ENCODE measurements at places on chromosomes 6 and 20.
A peak's percentile ranks its signal among the peaks of the same experiment; 100 is the strongest.

- no peak for DNase-seq
Measured at GRCh38 chr6:168152980-168153379, 74.0 kb upstream of the FRMD1 start.

- DNase-seq, result no peak
Measured at GRCh38 chr20:53130795-53131194, 158.6 kb downstream of the TSHZ2 start.

DNA sequence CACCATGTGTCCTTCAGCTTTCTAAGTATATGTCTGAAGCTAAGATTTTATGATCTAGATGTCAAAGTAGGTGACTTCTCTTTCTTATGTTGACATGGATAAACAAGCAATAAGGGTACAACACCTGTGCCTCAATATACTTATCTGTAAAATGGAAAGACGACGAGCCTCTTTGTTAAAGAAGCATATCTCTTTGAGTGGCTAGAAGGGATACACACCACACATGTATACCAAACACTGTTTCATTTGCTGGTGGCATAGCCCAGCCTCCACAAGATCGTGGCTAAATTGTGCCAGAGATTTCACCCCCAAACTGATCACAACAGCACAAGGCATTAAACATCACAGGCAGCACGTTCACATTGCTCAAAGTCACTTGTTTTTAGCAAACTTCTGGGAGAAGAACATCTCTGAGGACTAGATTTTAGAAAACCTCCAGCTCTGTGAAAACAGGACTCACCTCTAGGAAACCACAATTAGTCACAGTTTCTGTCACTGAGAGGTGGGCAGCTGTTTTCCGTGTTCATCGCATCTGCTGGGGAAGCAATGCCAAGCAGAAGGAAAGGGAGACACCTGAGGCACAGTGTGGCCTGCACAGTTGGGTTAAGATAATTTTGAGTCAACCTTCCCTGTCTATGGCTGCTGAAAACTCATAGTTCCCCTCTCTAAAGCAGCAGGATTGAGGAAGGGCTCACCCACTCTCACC, 263.0 kb upstream of the PLCB4 start:
- no peak for DNase-seq

DNA sequence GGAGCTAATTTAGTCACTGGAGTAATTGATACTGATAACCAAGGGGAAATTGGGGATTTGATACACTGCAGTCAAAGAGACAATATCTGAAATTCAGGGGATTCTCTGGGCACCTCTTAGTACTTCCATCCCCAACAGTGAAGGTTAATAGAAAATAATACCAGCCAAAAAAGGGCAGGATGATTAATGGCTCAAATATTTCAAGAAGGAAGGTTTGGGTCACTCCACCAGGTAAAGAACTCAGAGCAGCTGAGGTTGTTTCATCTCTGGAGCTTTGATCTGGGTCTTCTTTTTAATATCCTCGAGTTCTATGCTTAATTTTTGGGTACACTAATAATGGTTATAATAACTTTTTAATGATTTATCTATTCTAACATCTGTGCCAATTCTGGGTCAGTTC, 70.8 kb downstream of the CDKAL1 start:
- DNase-seq, result no peak

DNA sequence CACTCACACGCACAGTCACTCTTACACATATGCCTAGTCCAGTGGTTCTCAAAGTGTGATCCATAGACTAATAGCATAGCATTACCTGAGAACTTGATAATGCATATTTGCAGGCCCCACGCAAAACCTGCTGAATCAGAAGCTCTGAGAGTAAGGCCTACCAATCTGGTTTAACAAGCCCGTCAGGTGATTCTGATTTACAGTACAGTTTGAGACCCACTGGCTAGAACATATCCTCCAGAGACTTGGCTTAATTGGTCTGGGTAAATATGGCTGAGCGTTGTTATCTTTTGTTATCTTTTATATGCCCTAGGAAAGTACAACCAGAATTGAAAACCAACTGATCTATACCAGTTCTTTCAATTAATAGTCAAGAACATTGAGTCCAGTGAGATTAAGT, 9.6 kb downstream of the TSPYL4 start:
- no peak for DNase-seq

DNA sequence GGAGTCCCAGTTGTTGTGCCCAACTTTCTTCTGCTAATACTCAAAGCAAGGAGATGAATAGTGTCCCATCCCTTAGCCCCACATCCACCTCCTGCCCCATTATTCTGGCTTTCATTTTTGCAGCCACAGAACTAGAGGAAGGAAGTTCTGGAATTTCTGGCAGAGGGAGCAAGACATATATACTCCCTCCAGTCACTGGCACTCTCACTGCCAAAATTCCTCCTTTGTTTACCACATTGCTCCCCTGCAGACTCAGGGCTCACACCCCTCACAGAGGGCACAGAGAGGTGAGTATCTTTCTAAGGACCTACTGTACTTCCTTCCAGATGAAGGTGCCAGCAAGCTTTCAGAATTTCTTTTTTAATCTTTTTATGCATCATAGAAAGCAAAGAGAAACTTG, 168.0 kb upstream of the ID4 start:
- DNase-seq, result no peak

DNA sequence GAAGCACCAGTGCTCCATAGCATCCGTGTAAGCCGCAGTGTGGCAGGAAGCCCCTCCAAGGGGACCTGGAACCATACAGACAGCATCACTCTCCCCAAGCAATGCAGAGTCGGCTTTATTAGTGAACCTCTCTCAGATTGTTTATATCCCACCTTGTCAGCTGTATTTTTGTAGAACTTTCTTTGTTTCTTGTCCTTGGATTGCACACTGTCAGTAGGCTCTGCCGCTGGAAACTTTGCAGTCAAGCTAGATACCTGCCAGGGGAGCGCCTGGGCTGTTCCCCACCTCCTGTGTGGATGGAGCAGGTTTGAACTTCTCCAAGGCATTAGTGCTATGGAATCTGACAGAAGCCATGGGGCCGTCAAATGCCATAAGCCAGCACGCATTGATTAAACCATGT, 18.6 kb upstream of the CLDN20 start:
- no peak for DNase-seq

DNA sequence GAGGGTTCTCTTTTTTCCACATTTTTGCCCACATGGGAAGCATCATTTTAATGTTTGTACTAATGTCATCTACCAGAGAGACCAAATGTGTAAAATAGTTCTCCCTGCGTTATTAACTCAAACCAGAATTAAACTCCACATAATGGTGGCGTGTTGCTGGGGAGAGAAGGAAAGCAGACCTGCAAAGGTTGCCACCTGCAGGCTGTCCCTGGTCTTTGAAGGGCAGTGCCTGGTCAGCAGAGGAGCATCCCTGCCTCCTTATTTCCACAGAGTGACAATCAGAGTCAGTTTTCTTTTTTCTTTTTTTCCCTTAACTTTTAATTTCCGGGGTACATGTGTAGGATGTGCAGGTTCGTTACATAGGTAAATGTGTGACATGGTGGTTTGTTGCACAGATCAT, 214.5 kb downstream of the TBX18 start:
- no peak for DNase-seq

GRCh38 chr20:57266291-57267157, at the start of gene BMP7:
Gene BMP7, minus strand, starts transcription at chr20:57266641. Its CDS starts 519 bp downstream, at chr20:57266122.
- DNase-seq, result no peak

DNA sequence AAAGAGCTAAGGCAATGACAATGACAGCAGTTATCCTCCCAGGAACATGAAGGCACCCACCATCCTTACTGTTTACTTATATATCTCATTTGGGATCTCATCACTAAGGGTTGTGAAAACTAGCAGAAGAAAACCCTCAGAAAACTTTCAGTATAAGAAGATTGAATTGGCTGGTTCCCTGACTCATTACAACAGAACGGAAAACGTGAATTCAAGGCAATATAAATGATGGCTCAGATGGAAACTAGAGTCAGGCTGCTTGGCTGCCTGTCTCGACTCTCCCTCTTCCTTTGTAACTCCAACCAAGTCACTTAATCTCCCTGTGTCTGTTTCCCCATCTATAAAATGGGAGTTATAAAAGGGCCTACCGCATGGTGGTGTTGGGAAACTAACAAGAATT, 387.1 kb upstream of the JARID2 start:
- no peak for DNase-seq

GRCh38 chr6:149059557-149059956, 258.0 kb upstream of the TAB2 start:
- DNase-seq, result no peak

- no peak for DNase-seq
Measured at GRCh38 chr6:100761841-100762240, 119.3 kb downstream of the ASCC3 start.

GRCh38 chr6:44701038-44701636, 313.6 kb downstream of the CDC5L start:
- no peak for DNase-seq

DNA sequence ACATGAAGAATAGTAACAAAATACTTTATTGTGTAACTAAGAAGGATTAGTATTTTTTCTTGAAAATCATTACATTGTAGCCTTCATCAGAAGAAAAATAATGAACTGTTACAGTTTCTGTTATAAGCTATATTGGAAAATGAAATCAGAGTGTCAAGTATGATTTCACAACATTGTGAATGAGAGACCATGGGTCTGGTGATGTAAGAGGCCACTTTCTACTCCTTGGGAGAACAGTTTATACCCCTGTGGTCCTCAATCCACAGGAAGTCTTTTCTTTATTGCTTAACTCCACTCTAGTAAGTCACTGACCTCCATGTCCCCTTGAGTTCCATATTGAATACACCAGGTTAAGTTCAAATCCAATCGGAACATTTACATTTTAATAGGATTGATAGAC, 218.7 kb upstream of the FERMT1 start:
- no peak for DNase-seq

- DNase-seq, result peak; percentile 37
Measured at GRCh38 chr6:135183002-135183531, 2.0 kb downstream of the MYB start.

- no peak for DNase-seq
Measured at GRCh38 chr6:37310966-37311365, 42.8 kb upstream of the RNF8 start.

GRCh38 chr6:157098999-157099398, 224.3 kb downstream of the TMEM242 start:
- DNase-seq, result no peak

GRCh38 chr6:122869437-122870024, 80.5 kb downstream of the SMPDL3A start:
- DNase-seq, result no peak

GRCh38 chr6:41594326-41594725, 43.9 kb upstream of the MDFI start:
- DNase-seq, result no peak

- DNase-seq, result no peak
Measured at GRCh38 chr6:22451962-22452361, 117.4 kb upstream of the HDGFL1 start.

DNA sequence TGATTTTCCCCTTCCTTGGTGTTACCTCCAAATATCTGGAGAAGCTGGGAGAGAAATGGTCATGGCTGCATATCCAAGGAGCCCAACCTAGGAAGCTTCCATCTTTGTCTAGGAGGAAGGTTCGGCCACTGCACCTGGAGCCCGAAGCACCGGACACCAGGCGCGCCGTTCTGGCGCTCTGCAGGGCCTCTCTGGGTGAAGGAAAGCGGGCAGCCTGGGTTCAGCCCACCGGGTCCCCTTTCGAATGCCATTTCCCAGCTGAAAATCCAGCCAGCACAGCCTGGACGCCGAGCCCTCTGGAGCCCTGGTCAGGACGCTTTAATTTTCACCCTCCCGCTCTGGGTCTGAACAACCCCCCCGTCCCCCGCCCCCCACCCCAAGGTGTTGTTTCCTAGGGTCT, 1.2 kb downstream of the LINC00237 start:
- no peak for DNase-seq

- no peak for DNase-seq
Measured at GRCh38 chr6:6317386-6317785, 3.1 kb downstream of the F13A1 start.

- no peak for DNase-seq
Measured at GRCh38 chr6:157834549-157834948, 11.5 kb downstream of the SNX9 start.

DNA sequence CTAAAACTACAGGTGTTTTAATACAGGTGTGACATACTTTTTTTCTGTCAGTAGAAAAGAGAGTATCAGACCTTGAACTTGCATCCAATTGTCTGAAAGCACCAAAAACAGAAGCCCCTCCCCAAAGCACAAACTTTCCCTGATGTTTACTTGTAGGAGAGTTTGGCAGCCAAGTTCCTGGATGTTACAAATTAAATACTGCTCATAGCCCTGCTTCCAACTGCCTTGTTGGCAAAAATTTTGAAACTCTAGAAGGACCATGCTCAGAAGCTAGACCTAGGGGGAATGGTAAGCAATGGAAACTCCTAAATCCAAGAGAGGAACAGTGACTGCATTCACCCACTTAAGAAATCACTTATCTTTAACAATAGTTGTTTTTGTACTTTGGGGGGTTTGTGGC, 17.0 kb upstream of the ARG1 start:
- DNase-seq, result no peak

DNA sequence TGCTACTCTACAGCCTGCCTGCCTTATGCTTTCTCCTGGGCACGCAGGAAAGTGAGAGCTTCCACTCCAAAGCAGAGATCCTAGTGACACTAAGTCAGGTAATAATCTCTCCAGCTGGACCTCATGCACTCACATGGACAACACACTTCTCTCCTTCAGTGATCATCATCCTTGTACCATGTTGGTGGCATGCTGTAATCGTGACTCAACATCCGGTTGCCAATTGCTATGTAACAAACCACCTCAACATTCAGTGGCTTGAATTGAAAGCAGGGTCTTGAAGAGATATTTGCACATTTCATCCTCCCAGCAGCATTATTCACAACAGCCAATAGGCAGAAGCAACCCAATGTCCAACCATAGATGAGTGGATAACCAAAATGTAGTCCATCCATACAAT, 40.3 kb upstream of the PPP1R3G start:
- no peak for DNase-seq

DNA sequence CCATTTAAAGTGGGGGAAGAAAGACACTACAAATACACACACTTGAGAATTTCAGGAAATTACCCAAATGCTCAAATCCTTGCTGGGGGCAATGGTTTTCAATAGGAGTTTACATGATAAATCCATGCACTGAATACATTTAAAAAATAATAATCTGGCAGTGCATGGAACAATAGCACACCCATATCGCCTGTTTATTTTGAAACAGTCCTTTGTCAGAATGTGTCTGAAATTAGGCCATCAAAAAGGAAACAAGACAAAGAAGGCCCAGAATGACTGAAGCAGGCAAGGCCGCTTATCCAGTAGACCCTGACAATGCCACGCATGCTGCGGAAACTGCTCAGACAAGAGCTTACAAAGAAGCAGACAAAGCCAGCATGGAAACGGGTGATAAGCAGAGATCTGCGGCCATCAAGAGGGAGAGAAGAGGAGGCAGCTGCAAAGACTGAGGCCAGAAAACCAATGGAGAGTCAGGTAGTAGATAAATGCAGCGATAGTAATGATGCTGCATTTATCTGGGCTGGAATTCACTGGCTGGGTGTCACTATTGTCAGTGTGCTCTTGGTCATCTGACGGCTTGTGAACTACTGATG, 211.9 kb upstream of the CNR1 start:
- DNase-seq, result no peak

- no peak for DNase-seq
Measured at GRCh38 chr20:3966571-3966970, 48.8 kb downstream of the RNF24 start.

Measured in stimulated activated CD4-positive, alpha-beta T cell treated with anti-CD3 and anti-CD28 coated beads, Interleukin-15, amount 100 ng/mL, for 1 hour (primary cell).